Gastroesophageal sphincter (tissue), 4 donors: ENCODE measurements at places on chromosomes 7 and 10.

DNA sequence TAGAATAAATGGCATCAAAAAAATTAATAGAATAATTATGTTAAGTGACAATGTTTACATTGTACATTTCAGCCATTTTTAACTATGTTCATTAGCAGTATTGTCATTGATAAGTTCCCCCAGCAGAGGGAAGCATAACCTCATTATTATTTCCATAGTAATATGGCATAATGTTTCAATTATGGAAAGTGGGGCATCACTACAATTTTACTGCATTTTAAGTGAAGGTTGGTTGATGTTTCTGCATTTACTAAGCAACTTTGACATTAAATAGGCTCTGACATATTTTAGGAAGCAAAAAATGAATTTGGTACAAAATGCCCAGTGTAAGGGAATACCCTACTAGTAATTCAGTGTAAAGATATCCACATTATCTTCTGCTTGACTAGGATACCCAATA is 218.3 kb downstream of the SEMA3A start:
- no peak for ATAC-seq

DNA sequence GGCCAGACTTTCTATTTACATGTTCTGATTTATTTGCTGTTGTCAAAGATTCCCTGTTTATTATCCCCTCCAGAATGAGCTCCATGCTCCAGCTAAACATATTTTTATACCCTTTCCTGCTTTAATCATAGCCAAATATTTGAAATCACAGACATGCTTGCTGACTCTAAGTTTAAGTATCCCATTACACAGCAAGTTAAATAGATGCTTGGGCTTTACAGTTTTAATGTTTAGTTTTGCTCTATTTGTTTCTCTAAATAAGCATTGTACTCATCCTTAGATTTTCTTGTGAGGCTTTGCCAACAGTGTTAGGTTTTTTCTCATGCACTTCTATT is 196.8 kb downstream of the TAX1BP1 start:
- ATAC-seq, result no peak

DNA sequence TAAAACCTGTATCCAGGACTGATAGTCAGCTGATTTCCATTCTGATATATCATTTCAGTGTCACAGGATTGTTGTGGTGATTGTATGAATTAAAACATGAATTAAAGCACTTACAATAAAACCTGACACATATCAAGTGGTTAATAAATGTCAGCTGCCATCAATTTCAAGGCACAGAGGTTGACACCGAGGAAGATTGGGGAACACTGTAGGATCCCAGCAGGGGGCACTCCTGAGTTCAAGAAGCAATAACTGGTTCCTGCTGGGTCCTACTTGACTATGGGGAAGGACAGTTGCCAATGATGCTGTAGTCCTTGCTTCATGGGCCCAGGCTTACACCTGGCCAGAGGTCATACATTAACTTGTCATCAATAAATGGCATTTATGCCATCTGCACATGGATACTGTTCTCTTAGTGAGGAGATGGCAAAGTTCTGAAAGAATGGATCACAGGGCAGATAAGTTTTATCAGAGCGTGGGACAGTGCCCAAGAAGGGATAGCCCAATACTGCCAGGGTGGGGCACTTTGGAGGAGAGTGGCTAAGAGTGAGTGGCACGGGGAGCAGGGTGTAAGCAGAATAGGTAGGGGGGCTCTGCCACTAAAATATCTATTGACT is 24.1 kb downstream of the FZD1 start:
- no peak for ATAC-seq

- ATAC-seq, result no peak
Measured at GRCh38 chr7:139681463-139681755, 96.4 kb downstream of the HIPK2 start.

DNA sequence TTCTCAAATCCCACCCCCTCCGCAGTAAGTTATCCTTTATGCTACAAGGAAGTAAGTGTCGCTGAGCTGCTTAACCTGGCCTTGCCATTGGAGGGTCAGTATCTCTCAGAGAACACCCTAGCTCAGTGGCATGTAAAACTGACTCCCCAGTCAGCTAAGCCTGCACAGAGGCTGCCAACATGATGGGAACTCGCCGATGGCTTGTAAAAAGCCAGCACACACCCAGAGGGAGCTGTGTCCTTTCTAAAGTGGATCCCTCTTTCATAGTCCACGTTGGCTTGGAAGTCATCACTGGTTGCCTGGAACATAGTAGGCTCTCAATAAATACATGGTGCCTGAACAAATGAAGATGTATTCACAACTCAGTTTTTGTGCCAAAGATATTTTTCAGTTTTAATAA is 249.1 kb upstream of the YAE1 start:
- no peak for ATAC-seq

DNA sequence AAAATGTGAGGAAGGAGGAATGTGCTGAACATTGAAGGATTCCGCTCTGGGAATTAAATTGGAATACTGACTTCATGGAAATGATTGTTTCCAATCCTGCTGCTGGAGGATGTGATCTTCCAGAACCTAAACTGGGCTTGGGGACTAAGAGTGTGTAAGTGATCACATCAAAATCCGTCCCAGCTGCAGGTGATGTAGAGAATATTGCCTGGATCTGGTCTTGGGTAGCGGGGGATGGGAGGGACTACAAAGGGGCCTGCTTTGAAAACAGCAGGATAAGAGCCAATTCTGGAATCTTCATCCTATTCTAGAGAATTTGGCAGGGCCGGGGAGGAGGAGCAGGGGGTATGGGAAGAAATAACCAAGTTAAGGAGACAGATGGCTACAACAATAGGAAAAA is 552.2 kb upstream of the FZD8 start:
- no peak for ATAC-seq

GRCh38 chr7:521221-522070 is 1.8 kb upstream of the PDGFA start:
- ATAC-seq, result no peak

DNA sequence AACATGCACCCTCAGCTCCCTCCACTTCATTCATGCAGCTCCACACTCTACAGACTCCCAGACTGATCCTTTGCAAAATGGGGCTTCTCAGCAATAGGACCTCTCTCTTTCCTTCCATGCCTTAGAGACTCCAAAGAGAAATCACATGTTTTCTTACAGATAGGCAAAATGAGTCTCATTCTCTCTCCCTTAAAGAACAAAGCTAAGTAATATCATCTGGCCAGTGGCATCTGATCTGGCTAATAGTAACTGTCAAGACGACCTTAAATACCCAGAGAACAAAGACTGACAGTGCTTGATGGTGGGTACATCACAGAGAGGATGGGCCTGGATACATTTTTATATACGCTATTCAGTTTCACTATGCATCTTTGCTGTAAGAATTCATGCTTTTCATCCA is 43.1 kb upstream of the CALD1 start:
- ATAC-seq, result no peak

GRCh38 chr10:20743942-20744341 is 153.2 kb downstream of the NEBL start:
- no peak for ATAC-seq

DNA sequence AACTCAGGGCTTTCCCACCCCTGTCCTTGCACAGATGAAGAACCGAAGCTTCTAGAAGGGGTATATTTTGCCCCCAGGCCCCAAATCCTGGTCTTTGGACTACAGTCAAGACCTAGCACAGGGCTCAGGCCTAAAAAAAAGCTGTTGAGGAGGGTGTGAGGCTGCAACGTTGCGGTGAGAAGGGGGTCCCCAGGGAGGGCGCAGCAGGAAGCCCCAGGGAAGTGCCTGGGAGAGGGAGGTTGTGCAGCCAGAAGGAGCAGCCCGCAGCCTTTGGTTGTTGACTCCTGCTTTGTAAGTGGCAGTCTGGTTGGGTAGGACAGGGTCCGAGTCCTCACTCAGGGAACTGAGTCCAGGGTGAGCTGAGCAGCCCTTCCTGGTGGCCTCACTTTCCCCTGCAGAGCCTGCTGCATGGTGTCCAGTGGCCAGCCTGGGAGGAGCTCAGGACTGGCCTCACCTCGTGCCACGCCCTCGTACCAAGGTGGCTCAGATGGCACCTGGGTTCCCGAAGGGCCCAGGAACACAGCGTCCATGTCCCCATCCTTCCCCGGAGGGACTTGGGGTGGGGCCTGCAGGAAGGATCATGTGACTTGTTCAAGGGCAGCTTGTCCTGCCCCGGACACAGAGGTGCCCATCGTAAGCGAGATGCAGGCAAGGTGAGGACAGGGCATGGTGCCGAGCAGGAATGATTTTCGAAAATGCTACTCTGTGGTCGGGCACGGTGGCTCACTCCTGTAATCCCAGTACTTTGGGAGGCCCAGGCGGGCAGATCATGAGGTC is 166.4 kb upstream of the TNRC18 start:
- ATAC-seq, result no peak
